ENCODE measurements at places on chromosomes 4 and X.

- DNase-seq, result no peak
Observed at GRCh38 chr4:140807491-140808252, 51.5 kb upstream of the TBC1D9 start.

DNA sequence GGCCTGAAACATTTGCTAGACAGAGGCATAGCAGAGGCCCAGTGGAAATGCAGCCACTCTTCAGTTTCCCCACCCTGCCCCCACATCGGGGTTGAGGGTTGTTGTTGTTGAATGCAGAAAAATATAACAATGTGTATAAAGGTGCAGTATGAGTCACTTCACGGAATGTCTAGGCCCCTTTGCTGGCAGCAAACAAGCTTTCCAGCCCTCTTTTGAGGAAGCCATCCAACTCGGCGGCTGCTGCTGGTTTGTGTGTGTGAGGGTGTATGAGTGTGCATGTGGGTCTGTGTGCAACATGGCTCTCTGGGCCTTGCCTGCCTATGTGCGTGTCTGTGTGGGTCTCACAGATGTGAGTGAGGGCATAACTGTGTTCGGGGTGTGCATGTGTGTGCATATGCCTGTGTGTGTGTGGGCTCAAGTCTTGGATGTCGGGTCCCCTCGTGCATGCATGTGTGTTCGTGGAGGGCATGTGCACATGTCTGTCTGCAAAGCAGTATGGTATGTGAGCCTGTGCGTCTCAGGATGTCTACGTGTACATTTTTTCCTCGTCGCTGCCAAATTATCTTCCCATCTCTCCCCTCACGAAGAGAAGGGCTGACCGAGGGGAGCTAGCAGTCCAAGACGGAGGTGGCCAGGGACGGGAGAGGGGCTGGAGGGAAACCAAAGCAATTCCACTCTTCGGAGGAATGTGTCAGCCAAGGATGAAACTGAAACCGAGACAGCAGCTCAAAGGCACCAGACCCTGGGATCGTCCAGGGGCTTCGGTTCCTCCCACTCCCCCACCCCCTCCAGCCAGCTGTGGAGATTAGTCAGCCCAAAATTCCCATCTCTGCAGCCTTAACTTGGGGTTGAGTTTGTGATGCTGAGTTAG lies 8.4 kb upstream of the ELF4 start:
- no peak for DNase-seq

- DNase-seq, result no peak
Observed at GRCh38 chr4:83012200-83012686, 1.6 kb upstream of the LIN54 start.

DNA sequence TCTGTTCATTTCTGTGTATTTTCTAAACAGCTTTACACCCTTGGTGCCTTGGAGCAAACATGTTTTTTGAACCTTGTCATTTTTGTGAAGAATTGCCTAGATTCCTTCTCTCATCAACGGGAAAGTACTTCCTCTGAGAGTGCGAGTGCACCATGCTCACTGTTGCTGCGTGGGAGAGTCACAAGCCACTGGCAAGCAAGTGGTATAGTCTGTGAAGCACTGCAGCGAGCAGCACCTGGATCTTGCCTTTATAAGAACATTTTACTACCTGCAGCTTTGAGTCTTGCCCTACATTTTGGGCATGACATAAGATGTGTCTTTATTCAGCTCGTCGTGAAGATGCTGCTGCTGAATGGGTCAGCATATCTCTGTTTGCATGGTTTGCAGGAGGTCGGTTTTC lies 44.9 kb downstream of the HADH start:
- no peak for DNase-seq

GRCh38 chr4:80053140-80053910 lies 19.7 kb downstream of the ANTXR2 start:
- no peak for DNase-seq

DNA sequence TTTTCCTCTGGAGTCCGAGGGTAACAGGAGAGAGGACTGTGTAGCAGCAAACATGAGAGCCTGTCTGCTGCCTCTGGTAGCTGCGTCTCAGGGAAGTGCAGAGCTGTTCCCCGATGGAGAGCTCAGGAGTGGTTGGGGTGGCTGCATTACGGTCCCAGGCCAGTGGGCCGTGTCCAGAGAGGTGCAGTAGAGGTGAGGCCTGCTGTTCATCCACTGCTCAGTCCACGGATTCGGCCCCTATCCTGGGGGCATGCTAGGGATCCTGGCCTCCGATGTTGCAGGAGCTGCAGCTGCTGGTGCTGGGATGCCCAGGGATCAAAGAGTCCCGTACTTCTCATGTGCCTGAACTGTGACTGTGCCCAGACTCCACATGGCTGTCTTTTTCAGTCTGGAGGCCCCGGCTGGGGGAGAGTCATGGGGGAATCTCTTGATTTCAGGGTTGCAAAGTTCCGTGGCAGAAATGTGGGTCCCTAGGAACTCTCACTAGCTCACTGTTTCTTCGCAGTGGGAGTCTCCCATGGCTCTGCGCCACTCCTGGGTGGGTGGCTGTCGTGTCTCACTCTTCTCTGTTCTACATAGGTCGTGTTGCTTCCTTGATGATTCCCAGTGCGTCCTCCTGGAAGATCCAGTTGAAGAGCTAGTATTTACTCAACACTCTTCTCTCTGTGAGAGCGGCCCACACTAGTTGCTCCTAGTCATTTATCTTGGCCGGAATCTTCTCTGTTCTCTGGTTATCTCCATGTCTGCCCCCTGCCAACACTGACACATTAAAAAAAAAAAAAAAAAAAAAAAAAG lies 109.5 kb upstream of the CENPE start:
- no peak for DNase-seq

- no peak for DNase-seq
Observed at GRCh38 chr4:112370466-112370865, 73.3 kb downstream of the ALPK1 start.

DNA sequence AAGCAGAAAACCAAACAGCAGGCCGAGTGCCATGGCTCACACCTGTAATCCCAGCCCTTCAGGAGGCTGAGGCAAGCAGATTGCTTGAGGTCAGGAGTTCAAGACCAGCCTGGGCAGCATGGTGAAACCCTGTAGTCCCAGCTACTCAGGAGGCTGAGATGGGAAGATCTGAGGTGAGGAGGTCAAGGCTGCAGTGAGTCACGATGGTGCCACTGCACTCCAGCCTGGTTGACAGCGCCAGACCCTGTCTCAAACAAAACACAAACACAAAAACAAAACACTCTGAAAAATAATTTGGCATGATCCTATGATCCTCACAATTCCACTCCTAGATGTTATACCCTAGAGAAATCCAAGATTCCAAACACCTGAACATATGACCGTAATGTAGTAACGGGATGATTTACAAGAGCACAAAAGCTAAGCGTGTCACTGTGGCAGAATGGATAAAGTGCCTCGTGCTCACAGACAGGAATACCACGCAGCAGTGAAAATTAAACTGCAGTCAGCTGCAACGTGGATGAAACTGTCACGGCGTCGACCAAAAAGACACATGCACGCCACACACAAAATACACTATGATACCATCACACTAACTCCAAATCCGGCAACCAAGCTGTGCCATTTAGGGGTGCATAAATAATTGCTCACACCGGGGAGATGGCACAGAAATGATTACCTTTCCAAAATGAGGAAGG lies 1.7 kb downstream of the NELFA start:
- DNase-seq, result no peak

- DNase-seq, result no peak
Observed at GRCh38 chr4:40571208-40571607, 58.5 kb downstream of the RBM47 start.

DNA sequence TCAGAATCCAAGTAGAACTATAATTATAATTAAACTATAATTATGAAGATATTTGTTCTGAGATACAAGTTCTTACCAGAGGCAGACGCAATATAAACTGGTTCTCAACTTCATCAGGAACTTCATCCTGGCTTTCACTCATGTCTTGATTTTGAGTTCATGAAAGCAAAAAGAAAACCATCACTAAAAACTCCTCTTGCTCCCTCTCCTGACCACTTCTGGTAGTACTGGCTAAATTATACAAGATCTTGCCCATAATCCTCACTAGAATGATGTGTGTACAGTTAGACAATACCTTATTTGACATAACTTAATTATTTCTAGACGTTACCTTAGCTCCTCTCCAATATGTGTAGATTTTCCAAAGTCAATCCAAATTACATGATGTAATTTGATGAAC lies 3.7 kb downstream of the TAF7L start:
- DNase-seq, result no peak

GRCh38 chr4:1153567-1154090 lies 18.8 kb downstream of the SPON2 start:
- no peak for DNase-seq

DNA sequence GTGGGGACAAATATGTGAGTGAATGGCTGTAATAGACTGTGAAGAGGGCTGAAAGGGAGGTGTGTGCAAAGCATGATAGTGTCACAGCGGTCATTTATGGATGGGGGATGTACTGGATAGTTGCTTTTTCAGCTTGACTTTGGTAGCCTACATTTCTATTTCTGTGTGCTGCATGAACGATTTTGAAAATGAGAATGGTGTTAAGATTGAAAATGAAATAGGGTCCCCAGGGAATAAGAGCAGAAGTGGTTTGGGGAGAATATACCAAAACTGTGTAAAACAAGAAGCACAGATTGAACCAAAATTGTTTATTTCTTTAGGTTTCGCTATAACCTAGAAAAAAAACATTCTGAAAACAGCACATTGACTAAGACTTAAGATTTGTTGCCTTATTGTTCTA lies 58.8 kb upstream of the CLNK start:
- no peak for DNase-seq

- no peak for DNase-seq
Observed at GRCh38 chrX:41705680-41706374, 17.1 kb downstream of the GPR34 start.

DNA sequence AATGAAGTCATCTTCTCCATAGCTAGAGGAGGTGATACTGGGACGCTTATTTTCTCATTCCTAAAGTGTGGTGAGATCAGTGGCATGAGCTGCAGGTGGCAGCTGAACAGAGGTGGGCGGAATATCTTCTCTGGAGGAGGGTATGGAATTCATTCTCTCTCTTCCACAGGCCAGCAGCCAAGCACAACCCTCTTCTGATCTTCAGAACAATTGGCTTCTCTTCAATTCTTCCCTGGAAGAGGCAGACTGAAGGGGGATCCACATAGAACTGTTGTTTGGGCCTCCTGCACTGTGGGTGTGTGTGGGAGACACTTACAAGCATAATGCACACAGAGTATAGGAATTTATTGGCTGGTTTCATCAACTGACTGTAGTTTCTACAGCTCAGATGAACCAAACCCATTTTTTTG lies 180.4 kb upstream of the RASGEF1B start:
- no peak for DNase-seq

DNA sequence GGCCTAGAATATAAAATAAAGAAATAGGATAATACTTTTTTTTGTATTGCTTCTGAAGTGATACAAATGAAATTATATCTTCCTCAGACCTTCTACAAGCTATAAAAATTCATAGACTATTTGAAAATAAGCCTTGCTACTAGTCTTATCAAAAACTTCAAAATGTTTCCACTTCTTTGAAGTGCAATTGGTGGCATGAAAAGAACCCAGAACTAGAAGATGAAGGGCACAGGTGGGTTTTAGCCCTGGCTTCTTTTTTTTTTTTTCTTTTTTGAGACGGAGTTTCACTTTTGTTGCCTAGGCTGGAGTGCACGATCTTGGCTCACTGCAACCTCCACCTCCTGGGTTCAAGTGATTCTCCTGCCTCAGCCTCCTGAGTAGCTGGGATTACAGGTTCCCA lies 44.2 kb downstream of the GSX2 start:
- DNase-seq, result no peak

DNA sequence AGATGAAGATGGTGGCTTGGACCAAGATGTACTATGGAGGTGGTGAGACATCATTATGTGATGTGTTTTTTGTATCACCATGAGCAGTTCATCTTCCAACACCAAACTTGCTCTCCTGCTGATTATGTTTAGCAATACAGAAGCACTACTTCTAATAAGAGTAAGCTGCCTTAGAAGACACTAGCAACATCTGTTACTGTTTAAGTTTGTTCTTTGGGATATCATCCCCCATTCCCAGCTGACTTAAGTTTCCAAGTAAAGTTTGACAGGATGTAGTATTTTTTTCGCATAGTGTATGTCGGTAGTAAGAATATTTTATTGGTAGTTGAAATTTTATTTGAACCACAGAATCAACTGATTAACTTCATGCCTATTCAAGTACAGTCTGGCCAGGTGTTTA lies 123.5 kb upstream of the BMPR1B start:
- no peak for DNase-seq

DNA sequence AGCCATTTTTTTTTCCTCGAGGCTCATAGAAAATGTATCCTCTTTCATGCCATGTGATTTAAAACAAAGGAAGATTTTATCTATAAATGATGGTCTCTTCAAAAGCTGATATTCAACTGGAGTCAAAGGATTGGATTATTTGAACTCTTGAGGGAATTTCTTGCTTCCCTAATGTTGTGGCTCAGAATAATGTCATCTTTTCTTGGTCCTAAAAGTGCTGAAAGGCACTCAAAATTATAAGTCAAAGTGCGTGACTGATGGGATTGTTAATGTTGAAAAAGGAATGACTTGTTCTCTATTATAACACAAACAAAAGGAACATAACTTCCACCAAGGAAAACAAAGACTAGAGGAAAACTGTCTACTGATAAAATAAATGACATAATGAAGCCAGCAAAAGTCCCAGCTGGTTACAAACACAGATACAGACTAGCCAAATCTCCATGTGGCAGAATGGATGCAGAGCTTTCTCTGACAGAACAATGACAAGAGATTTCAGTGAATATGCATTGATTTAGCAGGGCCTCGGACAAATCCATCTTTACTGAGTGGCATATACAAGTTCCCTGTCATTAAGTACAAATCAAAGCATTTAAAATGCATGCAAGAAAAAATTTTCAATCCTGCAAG lies 552.6 kb downstream of the GBA3 start:
- no peak for DNase-seq

DNA sequence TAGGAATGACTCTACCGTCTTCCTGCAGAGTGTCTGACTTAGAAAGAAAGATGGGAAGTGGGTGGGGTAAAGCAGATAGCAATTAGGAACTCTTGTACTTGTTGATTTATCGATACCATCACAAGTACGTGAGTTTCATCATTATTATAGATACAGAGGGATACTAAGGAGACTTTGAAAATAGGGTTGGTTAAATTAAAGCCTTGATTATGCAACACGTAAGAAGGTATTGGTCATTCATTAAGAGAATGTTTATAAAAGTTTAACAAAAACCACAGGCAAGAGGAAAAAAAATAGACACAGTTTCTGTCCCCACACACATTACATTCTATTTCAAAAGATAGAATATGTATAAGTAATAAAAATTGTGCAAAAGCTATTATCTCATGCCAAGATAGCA lies 65.9 kb upstream of the UGT2B7 start:
- DNase-seq, result no peak

DNA sequence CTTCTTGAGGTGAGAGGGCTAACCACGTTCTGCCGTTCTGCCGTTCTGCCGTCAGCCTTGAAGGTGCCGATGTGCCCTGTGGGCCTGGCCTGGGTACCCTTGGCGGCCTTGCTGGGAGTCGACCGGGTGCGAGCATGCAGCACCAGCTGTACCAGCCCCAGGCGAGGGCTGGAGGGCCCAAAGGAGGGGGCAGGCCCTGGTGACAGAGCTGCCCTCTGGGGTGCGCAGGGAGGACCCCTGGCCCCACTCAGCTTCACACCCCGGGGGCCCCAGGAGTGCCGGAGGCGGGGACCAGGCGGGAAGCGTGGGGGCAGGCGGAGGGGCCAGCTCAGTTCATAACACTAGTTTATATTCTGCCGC lies 22.1 kb downstream of the UVSSA start:
- no peak for DNase-seq

- no peak for DNase-seq
Observed at GRCh38 chrX:2723286-2723879, 28.5 kb upstream of the XG start.

- DNase-seq, result no peak
Observed at GRCh38 chr4:98166025-98166730, 22.9 kb upstream of the STPG2 start.
